DND-41 (cell line): ENCODE measurements at places on chromosomes 7 and 10.

DNA sequence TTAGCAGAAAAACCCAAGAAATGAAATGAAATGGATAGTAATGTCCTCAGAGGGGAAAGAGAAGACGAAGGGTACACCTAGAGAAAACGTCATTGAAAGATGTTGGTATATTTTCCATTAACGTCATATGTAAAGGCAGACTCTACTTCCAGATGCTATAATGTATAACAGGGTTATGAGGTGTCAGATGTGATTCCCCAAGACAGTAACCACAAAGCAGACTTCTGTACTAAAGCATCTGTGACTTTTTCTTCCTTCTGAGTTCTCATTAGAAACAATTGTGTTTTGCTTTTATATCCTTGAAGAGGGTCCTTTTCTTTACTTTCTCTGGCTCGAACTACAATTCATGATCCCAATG lies 37.4 kb downstream of the LRRC72 start:
- DNase-seq = no peak

DNA sequence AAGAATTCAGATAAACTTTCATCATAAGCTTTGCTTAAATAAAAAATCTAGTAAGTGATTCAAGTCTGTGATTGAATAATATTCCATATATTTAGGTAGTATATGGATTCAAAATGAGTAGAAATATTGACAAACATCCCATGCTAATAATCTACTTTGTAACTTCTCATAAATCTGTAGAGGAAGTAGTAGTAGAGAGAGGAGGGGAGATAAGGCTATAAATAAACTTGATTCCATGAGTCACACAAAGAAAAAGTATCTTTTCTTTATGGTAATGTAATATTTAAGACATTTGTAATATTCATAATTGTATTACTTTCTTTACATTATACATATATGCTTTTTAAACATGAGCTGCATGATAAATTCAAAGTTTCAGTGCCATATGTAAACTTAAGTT lies 25.6 kb upstream of the CD36 start:
- DNase-seq = no peak

GRCh38 chr7:51786284-51786683 lies 469.7 kb upstream of the COBL start:
- no peak for DNase-seq

DNA sequence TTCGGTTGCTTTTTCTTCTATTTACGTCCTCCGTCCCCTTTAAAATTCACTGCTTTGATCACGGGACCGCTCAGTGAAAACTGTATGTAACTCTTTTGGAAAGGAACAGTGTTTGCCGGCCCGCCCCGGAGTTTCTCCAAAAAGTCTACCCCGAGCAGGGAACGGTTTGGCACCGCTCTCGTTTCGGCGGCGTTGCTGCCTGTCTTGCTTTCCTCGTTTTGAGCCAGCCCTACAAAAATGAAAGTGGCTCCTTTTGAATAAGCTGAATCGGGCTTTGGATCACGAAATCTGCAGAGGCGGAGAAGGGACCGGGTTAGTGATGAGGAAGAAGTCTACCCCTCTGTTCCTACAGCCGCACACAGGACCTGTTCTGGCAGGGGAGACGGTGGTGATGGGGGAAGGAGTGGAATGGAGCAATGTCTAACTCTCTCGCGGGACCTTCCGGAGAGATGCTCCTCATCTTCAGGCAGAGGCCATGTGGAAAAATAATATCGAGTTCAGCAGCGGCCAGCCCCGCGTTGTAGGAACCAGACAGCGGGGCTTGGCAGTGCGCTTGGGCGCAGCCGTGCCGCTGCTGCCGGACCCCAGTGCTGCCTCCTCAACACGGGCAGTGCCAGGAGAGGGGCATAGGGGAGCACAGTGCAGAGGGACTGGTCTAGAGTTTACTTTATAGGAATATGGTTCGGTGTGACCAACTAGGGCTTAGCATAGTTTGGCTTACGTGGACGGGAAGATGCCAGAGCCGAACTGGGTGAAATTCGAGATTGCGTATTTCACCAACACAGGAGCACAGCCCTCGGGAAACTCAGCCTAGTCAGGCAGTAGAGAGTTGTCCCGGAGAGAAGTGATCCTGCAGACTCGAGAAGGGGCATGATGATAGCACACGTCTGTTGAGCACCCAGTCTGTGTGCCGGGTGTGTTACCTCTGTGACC lies 1.4 kb downstream of the HTRA1 start:
- DNase-seq = no peak

DNA sequence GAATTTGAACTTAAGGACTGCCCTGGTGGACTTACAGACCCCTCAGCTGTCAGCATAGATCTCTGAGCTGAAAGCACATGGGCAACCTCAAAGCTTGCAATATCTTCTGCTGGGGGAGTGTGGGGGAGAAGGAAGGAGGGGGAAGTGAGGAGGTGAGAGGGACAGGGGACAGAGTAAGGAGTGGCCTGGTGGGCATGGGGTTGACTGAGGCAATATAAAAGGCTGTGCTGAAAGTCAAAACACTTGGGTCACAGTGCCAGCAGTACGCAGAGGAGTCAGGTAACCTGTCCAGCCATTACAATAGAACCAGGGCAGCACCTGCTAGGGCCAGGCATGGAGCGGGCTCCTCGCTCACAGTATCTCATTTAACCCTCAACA lies 43.2 kb downstream of the PPP1R3C start:
- no peak for DNase-seq

- DNase-seq = no peak
Measured at GRCh38 chr7:107327986-107328569, 141.8 kb upstream of the GPR22 start.

GRCh38 chr7:77897004-77897547 lies 98.5 kb downstream of the PHTF2 start:
- DNase-seq = no peak
